GM20000 (cell line): ENCODE measurements at places on chromosomes 5 and 9.

- DNase-seq: no peak
These were observed 62.9 kb upstream of the PTGER4 start for GRCh38 chr5:40616781-40617180.

- no peak for DNase-seq
These were observed 249.5 kb downstream of the ISL1 start for GRCh38 chr5:51632793-51633192.

- no peak for DNase-seq
These were observed 127.0 kb downstream of the TENT4A start for GRCh38 chr5:6840136-6840793.

DNA sequence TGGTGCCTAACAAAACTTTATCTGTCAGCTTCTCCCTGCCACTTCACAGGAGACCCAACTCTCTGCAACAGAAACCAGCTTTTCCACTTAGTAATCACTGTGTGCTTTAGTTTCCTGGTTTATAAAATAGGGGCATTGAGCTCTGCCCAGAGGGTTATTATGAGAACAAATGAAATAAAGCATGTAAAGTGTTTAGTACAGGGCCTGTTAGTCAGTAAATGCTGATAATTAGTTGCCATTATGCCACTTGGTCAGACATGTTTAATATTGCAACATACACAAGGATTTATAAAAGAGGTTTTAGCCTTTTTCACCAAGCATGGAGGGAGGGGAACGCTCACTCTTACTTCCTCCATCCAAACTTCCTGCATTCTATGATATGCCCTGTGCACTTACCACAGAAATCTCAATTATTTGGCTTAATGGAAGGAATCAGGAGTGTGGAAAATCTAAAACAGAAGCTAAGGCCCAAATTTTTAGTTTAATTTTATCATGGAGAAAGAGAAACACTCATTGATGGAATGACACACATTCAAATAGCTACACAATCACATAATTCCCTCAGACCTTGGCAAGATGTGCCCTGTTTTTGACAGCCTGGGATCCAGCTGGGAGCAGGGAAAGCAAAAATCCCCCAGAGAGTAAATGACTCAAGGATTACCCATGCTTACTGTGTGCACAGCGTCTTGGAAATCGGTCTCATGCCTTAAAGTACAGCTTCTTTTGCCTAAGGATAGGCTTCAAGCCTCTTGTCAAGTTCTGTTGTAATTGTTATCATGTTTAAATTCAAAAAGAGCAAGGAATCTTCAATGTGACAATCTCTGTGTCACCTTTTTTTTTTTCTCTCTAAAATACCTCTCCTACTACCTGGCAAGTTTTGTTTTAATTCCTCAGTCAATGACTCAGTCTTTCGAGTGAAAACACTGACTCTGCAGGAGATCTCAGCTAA, 34.0 kb downstream of the ZNF474 start:
- DNase-seq: no peak

- peak; percentile 42 for DNase-seq
These were observed 150.0 kb downstream of the CDC42SE2 start for GRCh38 chr5:131413605-131414559.

DNA sequence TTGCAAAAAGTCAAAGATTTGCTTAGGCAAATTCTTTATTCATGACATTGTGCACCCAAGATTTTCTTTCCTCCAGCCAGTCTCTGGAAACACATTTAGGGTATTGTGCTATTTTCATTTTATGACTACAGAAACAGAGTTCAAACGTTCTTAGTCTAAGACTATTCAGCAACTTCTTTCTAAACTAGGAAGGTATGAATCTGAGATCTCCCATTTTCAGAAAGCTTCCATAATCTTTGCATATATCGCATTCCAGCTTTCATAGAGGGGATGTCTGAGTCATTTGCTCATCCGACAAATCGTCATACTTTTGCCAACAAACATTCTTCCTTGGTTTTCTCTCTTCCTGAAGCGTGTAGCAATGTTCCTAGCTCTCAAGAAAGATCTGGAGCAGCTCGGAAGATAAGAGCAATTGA, 1.6 kb upstream of the PAPPA start:
- no peak for DNase-seq

DNA sequence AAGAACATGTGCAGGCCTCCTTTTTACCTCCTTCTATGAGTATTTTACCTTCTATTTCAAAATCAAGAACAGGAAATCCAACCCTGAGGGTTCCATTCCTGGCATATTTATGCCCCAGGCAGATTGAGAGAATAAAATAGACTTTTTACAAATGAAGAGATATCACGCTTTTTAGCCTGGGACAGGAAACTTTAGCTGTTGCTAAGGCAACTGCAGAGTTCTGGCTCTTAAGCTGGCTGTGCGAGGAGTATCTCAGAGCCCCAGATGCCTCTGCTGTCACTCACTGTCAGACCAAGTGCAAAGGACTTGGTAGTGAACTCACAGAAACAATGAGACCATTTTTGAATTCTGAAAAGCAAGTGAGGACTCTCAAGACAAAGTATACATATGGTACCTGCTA, 69.5 kb upstream of the HSPB3 start:
- DNase-seq: no peak

DNA sequence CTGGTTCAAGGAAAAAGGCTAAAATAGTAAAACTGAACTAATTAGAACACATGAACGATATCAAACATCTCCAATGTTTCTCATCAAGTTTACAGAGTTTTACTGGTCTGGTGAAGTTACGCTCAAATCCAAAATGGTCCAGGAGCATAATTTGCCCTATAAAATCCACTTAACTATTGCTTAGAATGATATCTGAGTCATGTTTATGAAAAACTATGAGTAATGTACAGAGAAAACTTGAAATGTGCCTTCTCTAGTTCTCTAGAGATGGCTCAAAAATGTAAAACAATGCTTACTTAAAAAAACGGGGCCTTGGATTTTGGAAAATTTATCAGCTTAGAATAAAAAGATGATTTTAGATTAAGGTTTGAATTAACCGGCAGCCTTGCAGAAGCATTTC, 108.1 kb downstream of the FBXW11 start:
- DNase-seq: no peak

- DNase-seq: no peak
These were observed 381.4 kb downstream of the ACTL7B start for GRCh38 chr9:108474356-108474755.

GRCh38 chr9:15306068-15306756, 804 bp downstream of the TTC39B start:
- no peak for DNase-seq

GRCh38 chr9:131703697-131704096, 36.2 kb downstream of the RAPGEF1 start:
- DNase-seq: no peak

DNA sequence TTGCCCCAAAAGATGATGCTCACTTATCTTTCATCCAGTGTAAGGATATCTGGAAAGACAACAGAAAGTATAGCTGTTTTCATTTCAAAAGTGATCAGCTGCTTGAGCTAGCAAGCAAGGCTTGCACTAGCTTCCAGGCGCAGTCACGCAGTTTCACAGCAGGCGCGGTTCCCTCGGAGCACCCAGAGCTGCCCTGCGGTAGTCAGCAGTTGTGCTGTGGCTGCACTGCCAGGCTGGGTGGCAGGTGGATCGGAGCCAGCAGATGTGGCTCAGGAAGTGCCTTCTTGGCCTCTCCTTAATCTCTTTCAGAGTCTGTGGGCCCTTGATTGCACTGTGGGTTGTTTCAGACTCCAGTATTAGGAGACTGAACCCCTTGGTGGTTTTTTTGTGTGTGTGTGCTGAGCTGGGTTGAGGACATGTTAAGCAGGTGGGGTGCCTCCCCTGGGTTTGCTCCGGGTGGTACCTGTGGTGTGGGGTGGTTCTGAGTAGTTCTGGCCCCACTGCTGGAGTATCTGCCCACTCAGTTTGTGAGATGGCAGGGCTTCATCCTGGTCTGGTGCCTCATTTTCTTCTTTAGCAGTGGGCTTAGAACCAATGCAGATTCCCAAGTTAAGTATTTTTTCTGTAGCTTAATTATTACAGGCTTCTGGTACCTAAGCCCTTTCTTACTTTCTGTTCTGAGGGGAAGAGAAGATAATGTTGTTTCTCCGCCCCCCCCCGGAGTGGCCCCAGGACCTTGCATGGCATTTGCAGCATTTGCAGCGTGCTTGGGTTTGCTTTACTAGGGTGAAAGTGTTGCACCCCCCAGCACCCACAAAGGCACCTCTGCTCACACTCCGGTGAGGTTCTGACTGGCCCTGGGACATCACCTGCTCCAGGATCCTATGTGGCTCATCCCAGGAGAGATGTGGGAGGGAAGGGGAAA, 16.4 kb downstream of the TENT4A start:
- no peak for DNase-seq

DNA sequence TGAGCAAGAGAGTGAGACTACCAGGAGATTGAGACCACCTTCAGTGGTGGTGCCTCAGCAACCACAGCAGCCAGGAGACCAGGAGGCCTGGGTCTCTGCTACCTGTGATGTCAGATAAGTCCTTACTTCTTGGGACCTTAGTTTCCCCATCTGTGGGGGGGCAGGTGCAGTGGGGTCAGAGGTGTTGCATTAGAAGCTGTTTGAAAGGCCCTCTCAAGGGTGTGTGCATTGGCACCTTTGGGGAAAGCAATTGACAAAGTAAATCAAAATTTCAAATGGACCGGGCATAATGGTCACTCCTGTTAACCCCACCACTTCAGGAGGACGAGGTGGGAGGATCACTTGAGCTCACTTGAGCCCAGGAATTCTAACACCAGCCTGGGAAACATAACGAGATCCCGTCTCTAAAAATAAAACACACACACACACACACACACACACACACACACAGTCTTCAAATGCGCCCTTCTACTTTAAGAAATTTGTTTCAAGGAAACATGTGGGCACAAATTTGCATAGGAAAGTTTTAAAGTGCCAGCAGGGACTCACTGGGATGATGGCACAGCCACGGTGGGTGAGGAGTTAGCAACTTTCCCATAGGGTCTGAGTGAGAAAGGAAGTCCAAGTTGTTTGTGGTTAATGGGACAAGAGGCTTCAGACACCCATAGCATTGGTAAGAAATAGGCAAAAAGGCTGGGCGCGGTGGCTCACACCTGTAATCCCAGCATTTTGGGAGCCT, 1.3 kb upstream of the AK1 start:
- DNase-seq: no peak

DNA sequence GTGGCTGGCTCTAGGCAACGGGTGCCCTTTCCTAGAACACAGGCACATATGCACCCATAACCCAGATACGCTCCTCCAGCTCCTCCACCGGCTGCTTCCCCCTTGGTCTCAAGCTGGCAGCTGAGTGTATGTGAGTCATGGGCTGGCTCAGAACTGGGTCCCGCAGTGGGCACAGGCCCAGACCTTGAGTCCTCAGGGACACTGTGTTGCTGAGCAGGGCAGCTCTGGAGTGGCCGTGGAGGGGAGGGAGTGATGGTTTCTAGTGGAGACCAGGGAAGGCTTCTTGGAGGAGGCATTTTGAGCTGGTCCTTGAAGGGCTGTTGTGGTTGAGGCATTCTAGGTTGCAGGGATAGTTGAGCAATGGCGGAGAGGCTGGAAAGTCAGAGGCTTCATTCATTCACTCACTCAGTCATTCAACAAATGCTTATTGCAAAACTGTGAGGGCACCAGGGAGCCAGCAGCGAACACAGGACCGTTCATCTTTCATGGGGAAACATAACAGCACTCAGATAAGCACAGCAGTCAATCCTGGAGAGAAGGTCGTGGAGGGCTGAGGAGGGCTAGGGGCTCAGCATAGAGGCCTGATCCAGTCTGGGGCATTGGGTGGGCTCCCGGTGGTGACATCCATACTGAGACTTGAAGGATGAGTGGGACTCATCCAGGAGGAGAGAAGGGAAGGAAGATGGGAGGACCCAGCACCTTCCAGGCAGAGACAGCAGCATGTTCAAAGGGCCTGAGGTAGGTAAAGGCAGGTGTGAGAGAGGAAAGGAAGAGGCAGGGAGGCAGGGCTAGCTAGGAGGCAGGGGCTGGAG, 2.4 kb downstream of the BBLN start:
- no peak for DNase-seq

DNA sequence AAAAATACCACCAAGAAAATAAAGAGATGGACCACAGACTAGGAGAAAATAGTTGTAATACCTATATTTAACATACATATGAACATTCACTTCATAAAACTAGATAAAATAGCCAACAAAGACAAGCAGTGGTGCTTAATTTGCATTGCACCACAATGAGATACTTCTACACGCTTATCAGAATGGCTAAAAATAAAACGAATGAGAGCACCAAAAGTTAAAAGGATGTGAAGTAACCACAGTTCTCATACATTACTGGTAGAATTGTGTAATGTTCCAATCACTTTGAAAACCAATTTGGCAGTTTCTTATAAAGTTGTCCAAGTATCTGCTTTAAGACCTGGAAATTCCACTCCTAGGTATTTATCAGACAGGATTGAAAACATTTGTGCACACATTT, 198.9 kb upstream of the SGCD start:
- DNase-seq: peak; percentile 10

DNA sequence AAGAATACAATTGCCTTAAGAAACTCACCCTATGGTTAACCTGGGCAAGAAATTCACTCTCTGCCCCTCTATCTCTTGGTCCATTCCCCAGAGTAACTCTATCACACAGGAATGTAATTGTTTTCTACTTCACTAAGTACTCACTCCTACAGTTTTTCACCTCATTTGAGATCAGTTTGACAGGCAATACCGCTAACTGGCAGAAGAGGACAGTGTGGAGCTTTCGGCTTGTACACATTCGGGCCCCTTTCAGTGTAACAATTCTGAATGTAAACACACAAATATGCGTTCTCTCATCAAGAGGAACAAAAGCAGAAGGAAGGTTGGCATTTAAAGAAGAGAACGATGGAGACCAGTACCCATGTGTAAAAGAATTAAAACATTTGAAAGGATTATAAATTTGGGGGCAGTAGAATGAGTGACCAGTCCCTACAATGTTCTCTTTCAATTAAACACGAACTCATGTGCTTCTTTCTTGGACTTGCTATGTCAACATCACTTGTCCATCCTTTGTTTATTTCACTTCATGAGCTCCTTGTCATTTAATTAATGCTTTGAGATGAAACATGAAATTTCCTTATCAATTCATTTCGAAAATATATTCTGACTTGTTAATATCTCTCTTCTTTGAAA, 188.5 kb upstream of the GRAMD2B start:
- peak; percentile 23 for DNase-seq

DNA sequence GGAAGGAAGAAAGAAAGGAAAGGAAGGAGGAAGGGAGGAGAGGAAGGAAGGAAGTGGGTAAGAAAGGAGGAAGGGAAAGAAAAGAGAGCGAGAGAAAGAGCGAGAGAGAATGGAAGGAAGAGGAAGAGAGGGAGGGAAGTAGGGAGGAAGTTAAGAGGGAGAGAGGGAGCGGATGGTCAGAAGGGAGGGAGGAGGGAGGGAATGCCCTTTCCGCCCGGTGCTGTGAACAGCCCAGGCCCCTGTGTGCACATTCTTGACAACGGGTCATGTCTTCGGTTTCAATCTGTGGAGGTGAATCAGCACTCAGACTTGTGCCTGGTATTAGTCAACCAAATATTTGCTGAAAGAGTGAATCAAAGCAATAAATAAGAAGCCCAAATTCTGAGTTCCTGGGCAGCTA, 39.2 kb downstream of the PRUNE2 start:
- DNase-seq: no peak

GRCh38 chr5:41625571-41625970, 115.2 kb upstream of the PLCXD3 start:
- no peak for DNase-seq

DNA sequence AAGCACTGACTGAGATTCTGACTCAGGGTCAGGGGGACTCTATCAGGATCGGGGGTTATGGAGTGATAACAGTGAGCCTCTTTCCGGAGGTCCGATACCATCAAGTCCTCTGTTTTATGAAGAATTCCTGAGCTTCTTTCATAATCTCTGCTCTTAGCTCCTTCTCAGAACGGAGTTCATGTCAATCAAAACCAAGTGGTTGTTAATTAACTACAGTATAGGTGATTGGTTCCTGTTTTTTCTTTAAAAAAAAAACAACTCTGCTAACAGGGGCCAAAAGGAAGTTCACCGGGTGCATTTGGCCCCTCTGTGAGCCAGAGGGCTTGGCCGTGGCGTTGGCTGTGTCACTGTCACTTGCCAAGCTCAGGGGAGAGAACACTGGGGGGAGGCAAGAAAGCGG, 4.0 kb downstream of the GFI1B start:
- peak; percentile 67 for DNase-seq
